ENCODE measurements at places on chromosomes 2 and 18.
A peak's percentile ranks its signal among the peaks of the same experiment; 100 is the strongest.

DNA sequence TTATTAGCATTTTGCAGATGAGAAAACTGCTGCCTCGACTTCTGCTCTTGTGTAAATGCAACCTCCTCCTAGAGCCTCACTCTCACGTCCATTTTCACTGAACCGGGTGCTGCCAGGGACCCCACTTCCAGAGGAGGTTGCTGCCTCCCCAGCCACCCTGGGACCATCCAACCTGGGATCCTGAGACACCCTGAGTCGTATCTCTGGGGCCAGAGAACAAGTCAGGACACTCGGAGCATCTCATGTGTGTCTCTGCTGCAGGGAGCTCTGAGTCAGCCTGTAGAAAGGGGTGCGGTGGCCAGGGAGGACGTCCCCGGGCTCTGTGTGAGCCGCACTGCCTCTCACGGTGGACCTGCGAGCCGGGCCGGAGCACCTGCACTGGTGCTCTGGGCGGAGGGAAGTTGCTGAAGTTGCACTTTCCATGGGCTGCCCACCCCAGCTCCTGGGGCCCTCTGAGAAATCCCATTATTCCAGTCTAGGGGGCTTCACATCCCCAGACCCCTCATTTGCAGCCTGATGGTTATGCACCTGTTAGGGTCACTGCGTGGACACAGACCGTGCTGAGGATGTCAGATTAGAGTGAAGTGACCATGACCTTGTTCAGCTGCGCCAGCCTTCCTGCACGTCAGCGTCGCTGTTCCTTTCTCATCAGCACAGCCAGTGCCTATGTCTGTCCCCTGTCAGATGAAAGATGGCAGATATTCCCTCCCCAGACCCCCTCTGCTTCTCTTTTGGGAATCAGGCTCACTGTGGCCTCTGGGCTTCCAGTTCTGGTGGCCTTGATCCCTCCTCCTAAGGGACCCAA is 230.4 kb downstream of the KLHL29 start:
- DNase-seq, result no peak

DNA sequence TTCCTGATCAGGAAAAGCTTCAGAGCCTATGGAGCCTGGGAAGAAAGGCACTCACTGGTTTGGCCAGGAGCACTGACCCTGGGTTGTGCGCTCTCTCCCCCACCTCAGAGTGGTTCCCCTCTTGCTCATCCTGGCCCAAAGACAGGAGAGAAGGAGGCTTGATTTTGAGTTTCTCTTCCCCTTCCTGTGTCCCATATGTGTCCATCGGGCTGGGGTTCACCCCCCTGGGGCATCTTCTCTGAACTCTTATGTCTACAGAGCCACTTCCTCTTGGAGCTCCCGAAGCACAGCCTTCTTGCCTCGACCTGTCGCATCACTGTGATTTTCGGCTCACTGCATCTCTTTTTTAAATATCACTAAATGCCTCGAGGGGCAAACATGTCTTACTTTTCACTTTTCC is 692.3 kb downstream of the RNF144A start:
- DNase-seq, result no peak

DNA sequence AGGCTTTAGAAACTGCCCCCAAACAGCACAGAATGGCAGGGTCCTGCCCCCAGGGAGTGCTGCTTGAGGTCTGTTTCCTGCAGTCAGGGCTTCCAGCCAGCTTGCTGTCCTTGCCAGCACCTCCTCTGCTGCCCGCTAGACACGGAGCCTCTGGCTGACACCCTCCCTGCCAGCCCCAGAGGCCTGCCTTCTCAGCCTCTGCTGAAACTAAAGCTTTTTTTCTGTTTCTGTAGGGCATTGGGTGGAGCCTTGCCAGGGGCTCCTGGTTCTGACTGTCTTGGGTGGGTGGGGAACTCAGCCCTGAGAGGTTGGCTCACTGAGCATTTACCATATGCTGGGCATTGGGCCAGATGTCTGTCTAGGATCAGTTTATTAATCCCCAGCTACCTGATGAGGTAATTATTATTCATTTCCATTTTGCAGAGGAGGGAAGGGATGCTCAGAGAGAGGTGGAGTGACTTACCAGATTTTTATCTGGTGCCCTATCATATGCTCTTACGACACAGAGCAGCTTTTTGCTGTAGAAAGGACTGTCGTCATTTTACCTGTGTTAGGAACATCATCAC is 35.4 kb downstream of the INPP4A start:
- DNase-seq, result peak; percentile 23

DNA sequence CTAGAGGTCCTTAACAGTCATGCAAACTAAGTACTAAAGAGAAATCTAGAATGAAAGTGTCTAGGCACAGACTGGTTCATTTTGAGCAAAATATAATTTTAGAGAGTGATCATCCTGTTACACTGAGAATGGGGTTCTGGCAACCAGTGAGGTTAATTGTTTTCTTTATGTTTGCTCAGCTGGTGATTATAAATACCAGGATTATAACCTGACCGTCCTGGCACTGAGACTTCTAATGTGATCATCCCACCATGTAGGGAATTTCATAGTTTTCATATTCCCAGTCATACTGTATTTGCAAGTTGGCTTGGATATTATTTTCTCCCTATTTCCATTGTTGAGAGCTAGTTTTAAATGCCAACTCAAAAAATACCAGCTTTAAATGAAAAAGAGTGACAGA is 852.5 kb upstream of the LRATD1 start:
- DNase-seq, result no peak

DNA sequence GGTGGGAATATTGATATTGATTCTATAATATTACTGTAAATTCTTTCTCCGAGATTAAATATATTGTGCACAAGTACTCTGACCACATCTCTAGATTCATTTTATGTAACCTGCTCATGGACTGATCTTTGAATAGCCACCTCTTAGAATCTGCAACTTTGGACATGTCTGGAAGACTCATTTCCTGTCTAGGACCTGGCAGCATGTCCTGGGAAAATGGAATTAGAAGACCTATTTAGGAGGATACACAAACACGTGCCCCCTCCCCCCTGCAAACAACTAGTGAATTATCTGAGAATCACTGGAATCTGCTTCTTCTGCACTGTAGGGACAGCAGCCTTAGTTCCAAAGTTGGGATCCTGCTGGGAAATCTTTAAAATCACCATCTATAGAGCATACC is 94.1 kb downstream of the UBE2E3 start:
- peak; percentile 1 for DNase-seq

DNA sequence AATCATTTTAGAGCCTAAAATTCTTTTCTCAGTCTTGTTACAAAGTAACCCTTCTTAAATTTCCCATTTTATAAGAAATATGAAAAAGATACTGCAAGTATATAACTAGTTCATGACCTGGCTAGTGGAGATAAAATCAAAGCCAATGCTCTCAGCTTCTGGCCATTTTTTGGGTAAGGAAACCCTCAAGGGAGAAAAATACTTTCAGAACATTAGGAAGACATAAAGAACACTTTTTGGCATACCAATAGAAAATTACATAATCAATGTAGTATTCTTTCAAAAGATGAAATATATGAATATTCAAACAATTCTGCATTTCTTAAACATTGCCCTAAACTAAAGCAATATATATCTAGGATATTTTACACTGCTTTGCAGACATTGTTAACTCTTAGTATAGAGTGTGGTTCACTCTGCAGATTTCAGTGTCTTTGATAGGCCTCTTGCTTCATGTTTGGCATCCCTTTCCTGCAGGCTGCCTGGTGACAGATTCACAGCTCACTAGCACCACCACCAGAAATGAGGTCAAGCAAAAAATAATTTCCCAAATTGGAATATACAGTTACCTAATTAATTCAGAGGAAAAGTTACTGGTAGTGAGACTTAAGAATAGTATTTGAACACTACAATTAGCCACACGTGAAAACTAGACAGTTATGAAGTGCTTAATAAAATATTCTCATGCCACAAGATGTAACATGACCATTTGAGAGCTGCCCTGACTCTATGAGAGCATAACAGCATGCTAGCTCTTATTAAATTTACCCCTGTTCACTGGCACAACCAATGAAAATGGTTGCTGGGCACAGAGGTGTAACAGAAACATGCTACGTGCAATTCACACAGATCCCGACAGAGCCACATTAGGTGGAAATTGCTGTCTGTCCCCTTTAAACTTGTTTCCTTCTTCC is 36.0 kb downstream of the PAIP2B start:
- peak; percentile 9 for DNase-seq

Measured in GM04504 (cell line).